Activated CD4-positive, alpha-beta T cell treated with anti-CD3 and anti-CD28 coated beads for 48 hours (primary cell): ENCODE measurements at places on chromosomes 12 and 14.

DNA sequence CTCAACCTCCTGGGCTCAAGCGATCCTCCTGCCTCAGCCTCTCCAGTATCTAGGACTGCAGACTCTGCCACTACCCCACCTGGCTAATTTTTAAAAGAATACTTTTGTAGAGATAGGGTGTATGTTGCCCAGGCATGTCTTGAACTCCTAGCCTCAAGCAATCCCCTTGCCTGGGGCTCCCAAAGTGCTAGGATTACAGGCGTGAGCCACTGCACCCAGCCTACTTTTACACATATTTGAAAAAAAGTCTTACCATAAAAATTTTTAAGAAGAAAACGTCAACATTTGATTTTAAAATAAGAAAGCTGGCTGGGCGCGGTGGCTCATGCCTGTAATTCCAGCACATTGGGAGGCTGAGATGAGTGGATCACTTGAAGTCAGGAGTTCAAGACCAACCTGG, 46.5 kb downstream of the DCAF5 start:
- DNase-seq = no peak

GRCh38 chr14:42628602-42629001, 1021.9 kb downstream of the LRFN5 start:
- no peak for DNase-seq

DNA sequence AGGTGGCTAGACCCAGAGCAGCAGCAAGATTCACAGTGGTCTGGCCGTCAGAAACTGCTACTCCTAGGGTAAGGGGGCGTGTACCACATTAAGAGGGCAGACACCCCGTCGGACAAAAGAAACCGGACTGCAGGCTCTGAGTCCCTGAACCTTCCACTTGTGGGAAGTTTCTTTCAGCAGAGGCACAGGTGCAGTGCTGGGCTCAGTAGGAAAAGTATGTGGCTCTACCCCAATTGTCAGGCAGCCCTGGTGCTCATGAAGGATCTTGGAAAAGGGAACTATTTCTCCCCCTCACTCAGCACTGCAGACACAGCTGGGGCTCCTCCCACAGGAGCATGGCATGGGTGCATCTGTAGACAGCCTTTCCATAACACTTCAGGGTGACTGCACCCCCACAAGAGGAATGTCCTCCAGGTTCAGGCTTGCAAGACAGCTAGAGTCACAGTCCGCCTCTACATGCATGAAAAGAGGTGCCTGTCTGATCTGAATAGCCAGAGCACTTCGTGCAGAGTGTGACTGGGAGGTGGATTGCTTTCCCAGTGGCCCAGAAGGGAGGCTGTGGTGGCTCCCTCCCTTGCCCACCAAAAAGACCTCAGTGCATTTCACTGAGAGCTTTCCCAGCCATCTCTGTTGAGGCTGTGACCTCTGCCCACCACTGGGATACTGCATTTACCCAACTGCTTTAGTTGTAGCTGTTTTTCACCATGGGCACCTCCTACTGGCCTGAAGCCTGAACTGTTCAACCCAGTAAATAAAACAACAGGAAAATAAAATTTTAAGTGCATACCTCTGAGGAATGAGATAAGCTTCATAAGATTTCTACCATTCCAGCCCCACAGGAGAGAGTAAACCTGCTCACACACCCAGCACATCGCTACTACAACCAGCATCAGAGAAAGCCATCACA, 14.2 kb downstream of the CEP128 start:
- no peak for DNase-seq

DNA sequence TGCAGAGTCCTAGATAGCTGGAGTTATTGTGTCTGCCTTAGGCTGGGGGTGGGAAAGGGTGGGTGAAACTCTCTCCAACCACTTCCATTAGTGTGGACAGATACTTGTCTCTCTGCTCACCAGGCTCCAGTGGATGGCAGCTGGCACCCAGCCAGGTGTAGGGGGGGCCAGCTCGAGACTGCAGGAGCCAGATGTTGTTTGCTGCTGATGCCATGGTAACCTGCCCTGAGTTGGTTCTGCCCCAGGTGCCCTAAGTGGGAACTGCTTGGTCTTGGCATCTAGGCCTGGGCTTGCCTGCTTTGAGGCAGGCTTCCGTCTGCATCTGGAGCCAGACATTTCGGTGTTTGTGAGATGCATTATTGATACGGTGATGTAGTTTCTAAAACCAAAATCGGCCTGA, 82.2 kb downstream of the ADCK1 start:
- DNase-seq = no peak

- no peak for DNase-seq
These were observed 133.8 kb upstream of the MGAT4C start for GRCh38 chr12:86389949-86390348.
